ENCODE measurements at places on chromosomes 7 and 10.

GRCh38 chr10:132107949-132108877, 42.5 kb downstream of the JAKMIP3 start:
- DNase-seq, result peak; percentile 14

DNA sequence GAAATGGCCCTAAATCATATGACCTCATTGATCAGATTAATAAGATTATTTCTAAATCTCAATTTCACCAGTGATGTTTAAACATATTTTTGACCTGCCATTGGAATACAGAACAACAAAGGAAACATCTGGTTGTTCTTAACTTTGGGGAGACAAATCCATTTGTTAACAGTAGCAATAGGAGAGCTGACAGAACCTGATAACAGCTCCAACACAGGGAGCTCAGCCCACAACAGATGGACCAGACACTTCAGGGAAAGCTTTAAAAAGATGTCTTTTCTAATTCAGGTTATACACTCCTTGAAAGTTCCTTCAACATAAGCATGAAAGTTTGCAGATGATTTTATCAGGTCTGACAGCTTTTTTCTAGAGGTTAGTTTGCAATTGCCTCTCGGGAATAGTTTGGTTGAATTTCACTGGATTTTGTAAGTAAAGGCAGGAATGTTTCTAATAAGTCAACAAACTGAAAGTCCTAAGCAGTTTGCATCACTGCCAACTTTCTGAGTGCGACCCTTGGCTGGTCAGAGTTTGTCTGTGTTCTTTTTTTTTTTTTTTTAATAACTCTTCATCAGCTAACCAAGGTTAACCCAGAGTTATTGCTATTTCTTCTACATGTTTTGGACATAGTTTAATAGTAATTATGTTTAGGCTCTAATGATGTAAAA, 6.5 kb upstream of the MET start:
- no peak for DNase-seq

- no peak for DNase-seq
Observed at GRCh38 chr7:4774658-4775249, 669 bp upstream of the AP5Z1 start.

DNA sequence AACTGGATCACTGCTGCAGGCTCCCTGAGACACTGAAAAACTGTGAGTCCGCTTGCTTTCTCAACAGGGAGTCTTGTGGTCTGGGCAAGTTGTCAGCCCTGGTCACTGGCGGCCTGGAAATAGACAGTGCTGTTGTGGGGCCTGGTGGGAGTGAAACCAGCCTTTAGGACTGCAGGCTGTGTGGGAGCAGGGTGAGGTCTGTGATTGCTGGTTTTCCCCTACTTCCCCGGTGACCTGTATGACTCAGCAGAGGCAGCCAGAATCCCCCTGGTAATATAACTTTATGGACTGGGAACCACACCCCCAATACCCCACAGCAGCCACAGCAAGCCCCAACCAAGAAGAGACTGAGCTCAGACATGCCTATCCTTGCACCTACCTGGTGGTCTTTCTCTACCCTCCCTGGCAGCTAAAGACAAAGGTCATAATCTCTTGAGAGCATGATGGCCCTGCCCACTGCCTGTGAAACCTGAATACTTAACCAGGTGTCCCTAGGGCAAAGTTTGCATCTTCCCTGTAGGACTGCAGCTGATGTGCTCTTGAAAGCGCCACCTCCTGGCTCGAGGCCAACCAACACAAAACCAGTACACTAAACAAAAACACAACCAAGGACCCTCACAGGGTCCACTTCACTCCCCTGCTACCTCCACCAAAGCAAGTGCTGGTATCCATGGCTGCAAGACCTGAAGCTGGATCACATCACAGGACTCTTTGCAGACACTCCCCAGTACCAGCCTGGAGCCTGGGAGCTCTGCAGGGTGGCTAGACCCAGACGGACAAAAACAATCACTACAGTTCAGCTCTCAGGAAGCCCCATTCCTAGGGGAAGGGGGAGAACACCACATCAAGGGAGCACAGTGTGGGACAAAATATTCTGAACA, 7.2 kb upstream of the ADAM22 start:
- peak; percentile 49 for DNase-seq

- DNase-seq, result no peak
Observed at GRCh38 chr7:66246554-66247171, 41.5 kb downstream of the TPST1 start.

- DNase-seq, result no peak
Observed at GRCh38 chr7:38189231-38189938, 11.3 kb downstream of the STARD3NL start.

- no peak for DNase-seq
Observed at GRCh38 chr10:72557362-72557761, 68.5 kb downstream of the MICU1 start.

- no peak for DNase-seq
Observed at GRCh38 chr7:28269700-28270361, 89.2 kb upstream of the JAZF1 start.

- DNase-seq, result peak; percentile 20
Observed at GRCh38 chr10:44380829-44381600, 3.9 kb downstream of the CXCL12 start.

DNA sequence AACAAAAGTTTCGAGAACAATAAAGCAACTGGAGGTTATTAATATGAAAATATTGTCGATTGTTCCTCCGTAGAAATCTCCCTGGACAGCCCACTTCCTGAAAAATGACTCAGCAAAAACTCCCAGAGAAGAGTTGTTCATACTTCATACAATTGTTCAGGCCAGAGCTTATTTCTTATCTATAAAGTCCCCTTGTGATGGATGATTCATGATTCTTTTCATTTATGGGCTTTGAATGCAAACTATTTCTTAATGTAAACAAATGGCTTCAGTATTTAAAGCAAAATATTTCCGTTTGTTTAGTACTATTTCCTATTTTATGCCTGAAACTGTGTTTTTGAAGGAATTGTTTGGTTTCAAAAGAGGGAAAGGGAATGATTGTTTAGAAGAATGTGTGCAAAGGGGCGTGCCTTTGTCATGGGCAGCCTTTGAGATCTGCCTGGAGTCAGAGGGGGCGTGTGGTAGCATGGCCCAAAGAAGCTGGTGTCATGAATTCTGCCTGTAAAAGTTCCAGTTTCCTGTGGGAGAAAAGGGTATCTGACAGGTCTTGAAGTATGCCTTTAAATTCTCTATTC, 26.2 kb upstream of the EXOC6 start:
- no peak for DNase-seq

Data from right hindlimb (tissue), 1 donor.